Activated CD4-positive, CD25-positive, alpha-beta regulatory T cell treated with anti-CD3 and anti-CD28 coated beads, Interleukin-2, amount 50 U/mL, for 24 hours (primary cell): ENCODE measurements at places on chromosomes 5 and 9.

DNA sequence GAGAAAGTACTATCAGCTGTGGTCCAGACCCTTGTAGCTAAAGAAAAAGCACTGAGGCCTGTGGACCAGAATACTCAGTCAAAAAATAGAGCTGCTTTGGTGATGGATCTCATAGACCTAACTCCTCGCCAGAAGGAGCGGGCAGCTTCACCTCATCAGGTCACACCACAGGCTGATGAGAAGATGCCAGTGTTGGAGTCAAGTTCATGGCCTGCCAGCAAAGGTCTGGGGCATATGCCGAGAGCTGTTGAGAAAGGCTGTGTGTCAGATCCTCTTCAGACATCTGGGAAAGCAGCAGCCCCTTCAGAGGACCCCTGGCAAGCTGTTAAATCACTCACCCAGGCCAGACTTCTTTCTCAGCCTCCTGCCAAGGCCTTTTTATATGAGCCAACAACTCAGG is 8.9 kb downstream of the RAB24 start:
- no peak for ATAC-seq

GRCh38 chr5:1983401-1983800 is 100.7 kb upstream of the IRX4 start:
- no peak for ATAC-seq

DNA sequence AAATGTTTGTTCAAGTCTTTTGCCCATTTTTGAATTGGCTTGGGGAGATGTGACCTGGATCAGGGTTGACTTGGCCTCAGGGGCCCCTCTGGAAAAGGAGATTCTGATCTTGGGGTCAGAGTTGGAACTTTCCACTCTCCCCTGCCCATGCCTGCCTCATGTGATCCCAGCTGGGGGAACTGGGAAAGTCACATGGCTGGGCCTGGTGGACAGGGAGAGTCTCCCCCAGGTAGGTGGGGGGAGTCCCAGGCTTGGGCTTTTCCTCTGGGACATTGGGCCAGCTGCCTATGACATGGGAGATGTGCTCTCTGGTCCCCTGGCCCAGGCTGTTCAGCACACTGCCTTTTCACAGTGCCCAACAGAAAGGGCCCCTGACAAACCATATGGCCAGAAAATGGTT is 60.7 kb downstream of the NDST1 start:
- no peak for ATAC-seq

- ATAC-seq: no peak
Measured at GRCh38 chr5:16891033-16891432, 45.1 kb downstream of the MYO10 start.

- ATAC-seq: no peak
Measured at GRCh38 chr5:67310169-67310568, 113.6 kb upstream of the CD180 start.

DNA sequence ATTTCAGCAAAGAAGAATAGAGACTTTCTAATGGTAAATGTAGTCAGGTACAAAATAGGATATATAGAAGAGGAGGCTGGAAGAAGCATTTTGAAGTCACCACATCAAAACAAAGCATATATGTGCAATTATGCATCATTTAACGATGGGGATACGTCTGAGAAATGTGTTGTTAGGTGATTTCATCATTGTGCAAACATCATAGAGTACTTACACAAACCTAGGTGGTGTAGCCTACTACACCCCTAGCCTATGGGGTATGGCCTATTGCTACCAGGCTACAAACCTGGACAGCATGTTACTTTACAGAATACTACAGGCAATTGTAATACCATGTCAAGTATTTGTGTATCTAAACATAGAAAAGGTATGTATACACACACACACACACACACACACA is 28.4 kb downstream of the ELP1 start:
- ATAC-seq: no peak

GRCh38 chr5:73137563-73138530 is 17.5 kb downstream of the TMEM171 start:
- ATAC-seq: no peak

DNA sequence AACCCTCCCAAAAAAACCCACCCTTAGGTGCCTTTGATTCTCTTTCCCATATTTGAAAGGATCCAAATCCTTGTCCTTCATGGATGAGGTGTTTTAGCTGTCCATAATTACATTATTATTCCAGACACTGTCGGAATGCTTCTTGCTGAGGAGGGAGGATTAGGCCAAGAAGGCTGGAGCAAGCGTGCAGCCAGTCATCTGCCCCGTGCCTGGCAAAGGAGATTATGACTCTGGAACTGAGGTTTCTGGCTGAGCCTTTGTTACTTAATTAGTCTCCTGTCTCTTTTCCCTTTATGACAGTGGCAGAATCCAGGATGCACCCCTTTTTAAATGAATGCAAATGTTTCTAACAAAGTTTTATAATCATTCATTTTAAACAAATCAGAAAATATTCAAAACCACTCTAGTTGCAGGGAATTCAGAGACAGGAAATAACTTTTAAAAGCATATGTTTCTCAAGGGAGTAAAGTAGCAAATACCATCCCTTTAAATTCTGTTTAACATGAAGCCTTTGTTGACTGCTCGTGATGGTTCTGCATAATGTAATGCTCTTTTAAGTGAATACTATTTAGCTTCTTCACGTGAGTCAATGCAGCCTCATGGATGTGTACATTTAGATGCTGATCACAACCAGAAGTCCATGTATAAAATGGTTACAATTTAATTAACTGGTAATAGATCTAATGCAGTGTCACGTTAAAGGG is 69.8 kb downstream of the GALNT10 start:
- ATAC-seq: no peak

GRCh38 chr5:40307920-40308319 is 371.8 kb upstream of the PTGER4 start:
- ATAC-seq: peak; percentile 32

DNA sequence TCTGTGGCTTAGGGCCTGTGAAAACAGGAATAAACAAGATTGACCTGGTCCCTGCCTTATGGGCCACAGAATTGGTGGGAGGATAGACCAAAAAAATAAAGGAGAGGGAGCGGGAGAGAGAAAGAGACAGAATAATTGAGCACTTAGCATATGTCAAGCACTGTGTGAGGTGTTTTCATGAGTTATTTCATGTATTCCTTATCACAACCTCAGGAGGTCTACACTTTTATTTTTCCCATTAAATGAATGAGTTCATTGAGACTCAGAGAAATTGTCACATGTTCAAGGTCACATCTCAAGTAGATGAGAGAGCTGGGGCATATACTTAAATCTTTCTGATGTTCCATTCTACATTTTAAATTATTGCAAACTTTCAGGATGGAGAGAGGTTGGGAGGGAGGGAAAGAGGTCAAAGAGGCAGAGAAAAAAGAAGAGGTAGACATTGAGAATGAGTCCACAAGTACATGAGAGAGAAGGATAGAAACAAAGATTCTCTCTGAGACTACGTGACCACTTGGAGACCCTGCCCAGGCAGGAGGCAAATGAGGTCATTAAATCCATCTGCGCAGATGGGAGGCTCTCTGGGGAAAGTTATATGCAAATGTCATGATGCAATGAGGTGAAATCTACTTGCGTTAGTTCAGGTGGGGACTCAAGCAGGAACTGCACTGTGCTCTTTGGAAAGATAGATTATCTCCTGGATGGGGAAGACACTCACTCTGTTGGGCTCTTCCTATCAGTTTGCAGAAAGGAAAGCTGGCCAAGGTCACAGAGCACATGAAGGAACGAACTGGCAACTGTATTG is 241.5 kb downstream of the PAPPA start:
- no peak for ATAC-seq

- no peak for ATAC-seq
Measured at GRCh38 chr5:168334280-168334679, 42.8 kb downstream of the WWC1 start.

- ATAC-seq: no peak
Measured at GRCh38 chr5:146130440-146131045, 25.2 kb upstream of the PLAC8L1 start.

DNA sequence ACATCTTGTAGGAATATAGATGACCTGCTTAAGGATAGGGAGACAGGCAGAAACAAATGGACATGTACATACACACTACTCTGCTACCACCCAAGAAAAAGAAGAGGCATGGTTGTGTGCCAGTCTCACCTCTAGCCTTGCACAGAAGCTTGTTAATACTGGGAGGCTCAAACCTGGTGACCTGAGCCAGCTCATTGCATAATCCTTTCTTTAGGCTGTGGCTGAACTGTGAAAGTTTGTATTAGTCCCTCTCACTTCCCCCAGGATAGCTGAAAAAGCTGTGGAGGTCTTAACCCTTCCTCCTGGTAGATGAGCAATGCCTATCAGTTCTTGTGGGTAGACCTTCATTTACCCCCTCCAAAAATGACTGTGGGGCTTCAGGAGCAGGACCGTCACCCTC is 28.7 kb downstream of the TPD52L3 start:
- ATAC-seq: no peak

GRCh38 chr5:157714596-157714864 is 16.7 kb upstream of the THG1L start:
- ATAC-seq: no peak

DNA sequence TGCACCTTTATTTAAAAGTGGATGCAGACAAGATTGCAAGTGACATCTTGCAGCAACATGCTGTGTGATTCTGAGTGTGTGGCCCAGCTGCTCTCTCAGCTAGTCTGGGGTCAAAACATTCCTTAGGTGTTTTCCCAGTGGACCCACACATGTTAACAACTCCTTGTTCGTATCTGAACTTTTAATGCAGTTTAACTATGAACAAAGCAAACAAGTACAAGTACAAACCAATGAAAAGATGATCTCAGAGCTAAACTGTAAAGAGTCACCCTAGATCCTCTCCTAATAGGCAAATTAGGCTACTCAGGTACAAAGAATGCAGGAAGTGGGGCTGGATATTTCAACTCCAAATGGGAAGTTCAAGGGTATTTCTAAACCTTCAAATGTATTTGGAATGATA is 108.4 kb downstream of the ENTREP1 start:
- no peak for ATAC-seq
